PC-3 (cell line): ENCODE measurements at places on chromosomes 12 and 14. TPM values are rescaled to one million over a fixed set of nuclear protein-coding genes. Genes with fewer than 3 reads are reported as not detected.

DUSP6 gene
- total RNA-seq = 184 and 244 TPM in 2 replicates

KRT6C gene
- not detected in 2 replicates for total RNA-seq

KRT75 gene
- total RNA-seq = 32.8 and 38.5 TPM in 2 replicates

RIPK3 gene
- not detected in 2 replicates for total RNA-seq

EIF2S3B gene
- 0.63 and 0.95 TPM in 2 replicates for total RNA-seq

DNA sequence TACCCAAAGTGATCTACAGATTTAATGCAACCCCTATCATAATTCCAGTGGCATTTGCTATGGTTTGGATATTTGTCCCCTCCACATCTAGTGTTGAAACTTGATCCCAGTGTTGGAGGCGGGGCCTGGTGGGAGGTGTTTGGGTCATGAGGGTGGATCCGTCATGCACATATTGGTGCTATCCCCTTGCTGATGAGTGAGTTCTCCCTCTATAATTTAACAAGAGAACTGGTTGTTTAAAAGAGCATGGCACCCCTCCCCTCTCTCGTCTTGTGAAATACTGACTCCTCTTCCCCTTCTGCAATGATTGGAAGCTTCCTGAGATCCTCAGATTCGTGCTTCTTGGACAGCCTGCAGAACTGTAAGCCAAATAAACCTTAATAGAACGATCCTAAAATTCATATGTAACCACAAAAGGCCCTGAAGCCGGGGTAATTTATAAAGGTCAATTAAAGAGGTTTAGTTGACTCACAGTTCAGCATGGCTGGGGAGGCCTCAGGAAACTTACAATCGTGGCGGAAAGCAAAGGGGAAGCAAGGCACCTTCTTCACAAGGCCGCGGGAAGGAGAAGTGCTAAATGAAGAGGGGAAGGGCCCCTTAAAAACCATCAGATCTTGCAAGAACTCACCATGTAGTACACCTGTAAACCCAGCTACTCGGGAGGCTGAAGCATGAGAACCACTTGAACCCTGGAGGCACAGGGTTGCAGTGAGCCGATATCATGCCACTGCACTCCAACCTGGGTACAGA, 41.2 kb downstream of the SLC39A9 start:
- H3K27me3 ChIP-seq = no peaks in the 10 kb centered on the region
- H3K36me3 ChIP-seq = peaks cover 15% of the 10 kb centered on the region; the same call in 1 of the 2 replicates
- no peak for DNase-seq
- no peak overlapping the region for H3K4me3 ChIP-seq
- H3K4me1 ChIP-seq = no peaks in the 10 kb centered on the region; the same call in 1 of the 2 replicates

- no peaks in the 10 kb centered on the region for H3K27me3 ChIP-seq
- no peak for DNase-seq
- H3K4me1 ChIP-seq = peaks cover 6% of the 10 kb centered on the region
- H3K36me3 ChIP-seq = no peaks in the 10 kb centered on the region
Observed at GRCh38 chr14:68279777-68280233, 460.2 kb downstream of the RAD51B start.

DNA sequence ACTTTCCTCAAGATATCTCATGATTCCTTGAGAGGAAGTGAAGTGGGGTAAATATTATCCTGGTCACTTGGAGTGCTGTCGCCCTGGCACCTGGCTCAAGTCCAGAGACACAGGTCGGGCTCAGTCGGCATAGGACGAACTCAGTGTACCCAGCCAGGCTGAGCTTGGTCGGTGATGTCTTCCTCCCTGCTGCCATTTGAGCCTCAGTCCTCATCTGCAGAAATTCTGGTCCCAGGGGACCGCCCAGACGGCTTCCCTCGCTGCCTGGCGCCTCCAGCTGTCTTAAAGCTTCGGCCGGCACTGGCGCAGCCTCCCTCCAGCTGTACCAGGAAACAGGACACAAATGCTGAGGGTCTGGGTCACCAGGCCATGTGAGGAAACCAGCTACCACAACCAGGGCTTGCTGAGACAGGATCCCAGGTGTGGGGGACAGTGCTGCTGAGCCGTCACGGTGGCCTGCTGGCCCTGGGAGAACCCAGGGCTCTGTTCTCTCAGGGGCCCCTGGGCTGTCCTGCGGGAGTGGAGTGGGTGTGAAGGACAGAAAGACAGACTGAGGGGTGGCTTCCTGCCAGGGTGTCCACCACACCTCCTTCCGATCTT, 5.0 kb upstream of the KLC1 start:
- peak overlapping the region; percentile 93 for H3K27ac ChIP-seq
- no peak for DNase-seq
- peaks cover 54% of the 10 kb centered on the region for H3K4me1 ChIP-seq
- H3K27me3 ChIP-seq = no peaks in the 10 kb centered on the region
- no peaks in the 10 kb centered on the region for H3K36me3 ChIP-seq

GRCh38 chr12:109946505-109946904, 46.4 kb downstream of the TCHP start:
- peaks cover 21% of the 10 kb centered on the region; the same call in 1 of the 2 replicates for H3K36me3 ChIP-seq
- peaks cover 12% of the 10 kb centered on the region for H3K4me1 ChIP-seq
- H3K4me3 ChIP-seq = no peak overlapping the region
- no peak for DNase-seq

- DNase-seq = no peak
- H3K36me3 ChIP-seq = no peaks in the 10 kb centered on the region
- H3K27me3 ChIP-seq = peaks cover 12% of the 10 kb centered on the region; the same call in 1 of the 2 replicates
- no peak overlapping the region for H3K4me3 ChIP-seq
- no peak overlapping the region for H3K27ac ChIP-seq
- H3K4me1 ChIP-seq = 0 out of 2 replicates have a peak, but pooled peaks cover 6% of the 10 kb centered on the region
Observed at GRCh38 chr14:24630087-24630871, 3.7 kb downstream of the GZMB start.
